T-helper 22 cell (primary cell): ENCODE measurements at places on chromosomes 16 and 17.

- no peak for DNase-seq
Measured at GRCh38 chr16:2710021-2710710, 9.9 kb downstream of the PRSS27 start.

GRCh38 chr16:47493381-47494337 lies 32.5 kb downstream of the PHKB start:
- no peak for DNase-seq

GRCh38 chr17:12673788-12674187 lies 8.1 kb downstream of the MYOCD start:
- no peak for DNase-seq

GRCh38 chr17:19305256-19305655 lies 57.3 kb downstream of the B9D1 start:
- DNase-seq: no peak

DNA sequence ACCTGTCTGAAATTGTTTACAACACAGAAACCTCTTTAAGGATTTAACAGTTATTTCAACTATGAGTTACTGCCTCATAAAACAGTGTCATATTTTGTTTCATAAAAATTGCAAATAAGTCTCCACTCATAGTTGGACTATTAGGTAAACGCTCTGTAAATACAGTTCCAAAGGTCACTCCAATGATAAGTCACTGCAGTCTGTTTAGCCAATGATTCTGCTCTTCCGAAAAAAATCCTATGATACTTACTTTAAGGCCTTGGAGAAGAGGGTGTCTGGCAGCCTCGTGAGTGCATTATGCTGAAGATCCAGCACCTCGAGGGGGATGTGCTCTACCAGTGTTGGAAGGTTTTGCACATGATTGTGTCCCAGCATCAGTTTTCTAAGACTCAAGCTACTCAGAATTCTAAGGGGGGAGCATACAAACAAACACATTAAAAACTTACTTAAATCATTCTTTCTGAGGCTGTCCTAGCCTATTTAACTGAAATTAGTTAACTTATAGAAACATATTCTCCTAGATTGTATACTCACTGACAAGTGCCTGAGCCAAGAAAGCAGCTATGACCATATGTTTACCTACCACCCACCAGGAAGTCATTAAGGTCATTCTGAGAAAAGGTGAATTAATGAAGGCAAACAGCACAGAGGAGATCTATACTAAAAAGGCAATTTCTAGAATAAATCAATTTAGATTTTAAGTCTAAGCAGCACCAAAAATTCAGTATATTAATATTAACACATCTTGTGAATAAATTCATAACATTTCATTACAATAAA lies 41.1 kb downstream of the MARVELD3 start:
- no peak for DNase-seq

GRCh38 chr17:35238821-35239220 lies 4.1 kb upstream of the SLFN5 start:
- no peak for DNase-seq

- DNase-seq: no peak
Measured at GRCh38 chr17:49402706-49403105, 12.0 kb downstream of the PHB1 start.

DNA sequence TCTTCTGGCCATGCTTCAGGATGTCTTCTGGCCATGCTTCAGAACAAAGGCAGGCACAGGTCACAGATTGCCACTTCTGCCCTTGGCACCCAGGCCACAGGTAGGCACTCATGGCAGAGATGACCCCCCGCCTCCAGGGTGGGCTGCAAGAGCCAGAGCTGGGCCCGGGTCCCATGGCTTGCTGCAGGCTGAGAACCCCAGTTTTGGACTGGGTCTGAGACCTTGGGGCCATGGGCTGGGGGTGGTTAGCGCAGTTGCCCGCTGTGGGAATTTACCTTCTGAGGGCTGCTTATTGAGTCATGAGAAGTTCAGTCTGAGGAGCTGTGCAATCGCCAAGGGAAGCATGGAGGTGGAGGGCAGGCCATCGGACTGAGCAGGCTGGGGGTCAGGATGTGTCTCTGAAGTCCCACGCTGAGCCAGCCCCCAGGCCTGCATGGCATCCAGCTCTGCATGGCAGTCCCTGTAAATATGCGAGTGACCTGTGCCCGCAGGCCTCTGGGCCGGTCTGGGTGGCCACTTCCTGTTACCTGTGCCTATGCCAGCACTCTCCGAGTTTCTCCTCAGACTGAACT lies 1.7 kb downstream of the ANKRD13B start:
- DNase-seq: no peak

DNA sequence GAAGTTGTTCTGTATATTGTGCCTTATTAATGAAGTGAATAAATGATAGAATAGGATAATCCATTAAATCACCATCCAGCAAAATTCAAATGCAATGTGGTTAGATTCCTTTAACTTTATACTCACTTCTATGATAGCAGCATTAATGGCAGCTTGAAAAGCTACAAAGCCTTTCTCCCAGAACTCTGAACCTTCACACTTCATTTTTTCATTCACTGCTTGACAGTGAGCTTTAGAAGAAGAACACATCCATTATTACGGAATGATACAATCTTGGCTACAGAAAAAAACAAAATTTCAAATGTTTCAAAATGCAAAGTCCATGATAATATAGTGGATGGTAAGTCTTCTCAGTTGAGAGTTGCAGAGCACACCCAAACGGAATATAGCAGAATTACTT lies 16.4 kb downstream of the ABCA9 start:
- no peak for DNase-seq

GRCh38 chr17:45311401-45311759 lies 5.4 kb downstream of the MAP3K14 start:
- no peak for DNase-seq

DNA sequence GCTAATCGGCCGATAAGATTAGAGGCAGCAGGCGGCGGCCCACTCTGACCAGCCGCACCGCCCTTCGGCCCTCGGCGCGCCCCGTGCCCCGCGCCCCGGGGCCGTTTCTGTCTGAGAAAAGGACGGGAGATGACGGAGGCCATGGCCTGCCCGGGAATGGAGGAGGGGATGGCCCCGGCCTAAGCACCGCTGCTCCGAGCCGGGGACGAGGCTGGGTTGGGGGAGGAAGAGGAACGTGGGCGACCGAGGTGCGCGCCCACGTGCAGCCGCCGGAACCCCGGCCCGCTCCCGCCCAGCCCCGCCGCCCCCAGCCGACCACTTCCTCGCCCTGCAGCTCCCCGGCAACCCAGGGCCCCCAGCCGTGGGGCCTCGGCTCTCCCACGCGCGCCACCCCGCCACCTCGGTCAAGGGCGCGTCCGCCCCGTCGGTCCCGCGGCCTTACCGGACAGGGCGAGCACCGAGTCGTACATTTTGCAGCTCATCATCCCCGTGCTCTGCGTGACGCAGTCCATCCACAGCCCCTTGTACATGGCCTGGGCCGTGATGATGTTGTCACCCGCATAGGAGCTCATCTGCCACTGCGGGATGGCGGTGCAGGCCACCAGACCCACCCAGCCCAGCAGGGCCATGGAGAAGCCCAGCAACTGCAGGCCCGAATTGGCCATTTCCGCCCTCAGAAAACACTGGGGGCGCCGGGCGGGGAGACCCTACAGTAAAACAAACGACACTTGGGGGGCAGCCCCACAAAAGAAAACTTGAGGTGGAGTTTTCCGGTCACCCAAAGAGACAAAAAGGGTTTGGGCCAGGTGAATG lies 693 bp downstream of the CLDN7 start:
- no peak for DNase-seq

- no peak for DNase-seq
Measured at GRCh38 chr17:28906706-28907438, 4.0 kb upstream of the DHRS13 start.

GRCh38 chr16:57297856-57298255 lies 13.4 kb upstream of the PLLP start:
- DNase-seq: peak; percentile 58
